PC-9 (cell line): ENCODE measurements at places on chromosomes 1 and 21. TPM values are rescaled to one million over a fixed set of nuclear protein-coding genes. Genes with fewer than 3 reads are reported as not detected.

- no peak for DNase-seq
Measured at GRCh38 chr21:44771896-44772525, 29.6 kb downstream of the UBE2G2 start.

- DNase-seq = no peak
Measured at GRCh38 chr1:229803626-229804217, 177.7 kb downstream of the URB2 start.

GRCh38 chr1:113265196-113265595 is 125.1 kb upstream of the MAGI3 start:
- no peak for DNase-seq

DNA sequence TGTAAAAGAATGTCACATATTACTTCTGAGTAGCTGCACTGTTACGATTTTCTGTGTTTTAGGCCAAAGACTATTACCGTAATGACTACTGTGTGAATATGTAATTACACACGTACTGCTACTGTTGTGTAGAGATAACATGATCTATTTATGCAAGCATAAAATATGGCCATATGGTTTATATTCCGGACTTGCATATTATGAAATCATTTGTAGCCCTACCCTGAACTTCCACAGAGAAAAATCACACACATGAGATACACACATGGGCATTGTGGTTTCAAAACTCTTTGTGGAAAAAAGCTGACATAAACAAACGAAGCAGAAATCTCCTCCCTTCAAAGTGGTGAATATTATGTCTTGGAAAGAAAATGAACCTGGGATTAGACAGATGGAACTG is 373.0 kb upstream of the ADAMTS5 start:
- DNase-seq = no peak

DNA sequence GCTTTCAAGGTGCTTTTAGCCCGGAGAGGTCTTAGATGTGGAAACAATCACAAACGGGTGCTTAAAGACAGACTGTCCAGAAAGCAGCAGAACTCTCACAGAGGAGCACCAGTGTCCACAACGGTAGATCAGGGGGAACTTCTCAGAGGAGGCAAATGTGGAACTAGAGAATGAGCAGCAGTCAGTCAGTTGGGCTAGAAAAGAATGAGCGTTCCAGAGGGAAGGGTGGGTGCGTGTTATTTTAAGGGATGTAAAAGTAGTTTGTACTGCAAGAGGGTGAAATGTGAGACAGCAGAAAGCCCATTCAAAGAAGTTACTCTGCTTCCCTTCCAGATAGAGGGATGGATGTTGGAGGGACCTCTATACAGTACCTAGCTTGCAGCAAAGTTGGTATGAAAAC is 30.9 kb downstream of the RGS5 start:
- no peak for DNase-seq

- no peak for DNase-seq
Measured at GRCh38 chr21:30479259-30479658, 908 bp downstream of the KRTAP19-1 start.

GRCh38 chr1:70656361-70656760 is 245.3 kb downstream of the CTH start:
- DNase-seq = no peak

- no peak for DNase-seq
Measured at GRCh38 chr1:94898491-94899385, 28.2 kb downstream of the CNN3 start.

- no peak for DNase-seq
Measured at GRCh38 chr1:167054946-167055630, 35.1 kb downstream of the GPA33 start.

GRCh38 chr1:42952303-42953001 is 6.2 kb downstream of the SLC2A1 start:
- no peak for DNase-seq

GRCh38 chr1:181149326-181150125 is 61.0 kb downstream of the IER5 start:
- no peak for DNase-seq

DNA sequence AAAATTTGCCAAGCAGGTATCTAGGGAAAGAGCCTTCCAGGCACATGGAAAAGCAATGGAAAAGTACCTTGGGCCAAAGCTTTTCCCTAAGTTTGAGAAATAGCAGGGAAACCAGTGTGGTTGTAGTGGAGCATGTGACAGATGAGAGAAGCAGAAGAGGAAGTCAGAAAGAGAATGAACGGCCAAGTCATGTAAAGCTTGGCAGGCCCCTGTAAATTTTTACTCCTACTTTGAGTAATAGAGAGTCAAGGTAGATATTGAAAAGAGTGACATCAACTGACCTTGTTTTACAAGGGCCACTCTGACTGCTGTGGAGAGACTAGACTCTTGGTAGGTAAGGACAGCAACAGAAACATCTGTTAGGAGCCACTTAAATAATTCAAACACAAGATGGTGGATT is 180.9 kb upstream of the PRMT6 start:
- no peak for DNase-seq

GRCh38 chr1:43537423-43538142 is 6.9 kb downstream of the PTPRF start:
- peak; percentile 76 for DNase-seq

GRCh38 chr1:48790397-48790796 is 13.7 kb upstream of the BEND5 start:
- no peak for DNase-seq

- DNase-seq = no peak
Measured at GRCh38 chr1:160047111-160047991, 15.6 kb upstream of the PIGM start.

DNA sequence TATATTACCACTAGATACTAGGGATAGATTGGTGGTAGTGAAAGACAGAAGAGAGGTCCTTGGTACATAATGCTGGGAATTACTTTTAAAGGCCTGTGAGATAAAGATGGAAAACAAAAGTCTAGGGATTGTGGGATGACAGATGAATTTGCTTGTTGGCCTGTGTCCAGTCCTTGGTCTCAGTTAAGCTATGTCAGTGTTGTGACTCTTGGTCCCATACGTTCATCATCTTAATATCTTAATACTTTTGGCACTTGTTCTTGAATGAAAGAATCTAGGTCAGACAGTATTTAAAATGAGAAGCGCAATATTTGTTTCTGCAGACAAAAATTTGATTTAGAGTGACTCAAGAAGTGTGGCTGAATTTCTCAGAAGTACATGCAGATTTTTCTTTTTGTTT is 7.6 kb downstream of the RPL5 start:
- DNase-seq = no peak

DNA sequence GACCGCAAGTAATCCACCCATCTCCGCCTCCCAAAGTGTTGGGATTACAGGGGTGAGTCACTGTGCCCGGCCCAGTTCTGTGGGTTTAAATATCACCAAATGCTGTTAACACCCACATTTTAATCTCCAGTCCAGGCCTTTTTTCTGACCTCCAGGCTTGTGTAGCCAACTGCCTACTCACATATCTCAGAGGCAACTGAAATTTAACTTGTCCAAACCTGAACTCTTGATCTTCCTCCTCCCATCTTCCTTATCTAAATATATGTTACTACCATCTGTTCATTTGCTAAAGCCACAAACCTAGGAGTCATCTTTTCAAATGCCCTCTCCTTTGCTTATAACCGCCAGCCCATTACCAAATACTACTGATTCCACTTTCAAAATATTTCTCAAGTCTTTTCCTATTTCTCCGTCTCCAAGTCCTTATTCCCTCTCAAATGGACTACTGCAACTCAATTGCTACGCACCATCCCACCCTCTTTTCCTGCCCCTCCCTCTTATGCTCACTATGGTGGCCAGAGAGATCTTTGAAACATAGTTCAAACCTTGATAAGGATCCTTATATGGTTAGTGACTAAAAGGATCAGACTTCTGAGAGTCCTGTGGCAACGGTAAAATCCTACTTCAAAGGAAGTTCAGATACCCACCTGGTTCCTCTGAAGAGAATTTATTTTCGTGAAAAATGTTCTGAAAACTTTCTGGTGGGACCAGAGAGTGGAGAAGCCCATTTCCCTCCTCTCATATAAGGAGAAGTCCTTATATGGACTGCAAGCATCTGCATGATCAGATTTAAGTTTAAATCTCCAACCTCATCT is 78.5 kb upstream of the CDC42BPA start:
- no peak for DNase-seq

- DNase-seq = no peak
Measured at GRCh38 chr21:42761776-42762335, 108.4 kb downstream of the PDE9A start.

GRCh38 chr1:207455183-207455754 is 1.1 kb downstream of the CR2 start:
- DNase-seq = no peak

DNA sequence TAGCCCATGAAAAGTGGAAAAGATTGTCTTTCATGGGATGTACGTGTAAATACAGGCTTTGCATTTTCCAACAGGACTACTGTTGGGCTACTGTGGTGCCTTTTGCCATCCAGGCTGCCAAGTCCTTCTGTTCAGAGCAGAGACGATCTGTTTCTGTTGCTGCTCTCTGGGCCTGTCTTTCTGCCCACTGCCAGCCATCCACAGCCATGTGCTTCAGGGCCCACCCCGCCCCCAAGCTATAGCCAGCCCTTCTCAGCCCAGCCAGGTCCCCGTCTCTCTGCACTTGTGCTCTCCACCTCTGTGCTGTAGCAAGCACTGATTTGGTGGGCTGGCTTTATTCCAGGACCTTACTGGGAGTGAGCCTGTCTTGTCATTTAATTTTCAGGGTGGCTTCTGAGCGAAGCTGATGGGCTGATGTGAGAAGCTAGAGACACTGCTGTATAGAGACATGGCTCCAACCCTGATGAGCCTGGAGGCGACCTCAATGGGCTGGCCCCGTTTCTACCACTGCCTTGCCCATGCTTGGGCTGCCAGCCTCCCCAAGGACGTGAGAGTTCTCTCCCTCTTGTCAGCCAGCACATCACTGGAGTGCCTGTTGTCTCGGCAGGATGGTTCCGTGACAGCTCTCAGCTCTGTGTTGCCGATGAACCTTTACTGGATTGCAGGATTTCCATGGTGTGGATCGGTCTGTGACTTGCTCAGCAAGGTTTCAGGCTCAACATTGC is 137.8 kb downstream of the PEX14 start:
- DNase-seq = no peak

GRCh38 chr1:147752511-147752910 is 7.9 kb downstream of the GJA5 start:
- no peak for DNase-seq

- DNase-seq = no peak
Measured at GRCh38 chr1:55012661-55013060, 13.9 kb downstream of the BSND start.

GRCh38 chr1:38004284-38005108 is 818 bp downstream of the FHL3 start:
- DNase-seq = peak; percentile 15

GRCh38 chr1:14598007-14598497 is 433 bp upstream of the KAZN start:
- no peak for DNase-seq

GRCh38 chr21:43637530-43638158 is 21.6 kb downstream of the HSF2BP start:
- DNase-seq = no peak

- DNase-seq = no peak
Measured at GRCh38 chr1:92752719-92753118, 32.2 kb downstream of the EVI5 start.

GRCh38 chr21:41059871-41060270 is 108.1 kb upstream of the BACE2 start:
- DNase-seq = no peak

DNA sequence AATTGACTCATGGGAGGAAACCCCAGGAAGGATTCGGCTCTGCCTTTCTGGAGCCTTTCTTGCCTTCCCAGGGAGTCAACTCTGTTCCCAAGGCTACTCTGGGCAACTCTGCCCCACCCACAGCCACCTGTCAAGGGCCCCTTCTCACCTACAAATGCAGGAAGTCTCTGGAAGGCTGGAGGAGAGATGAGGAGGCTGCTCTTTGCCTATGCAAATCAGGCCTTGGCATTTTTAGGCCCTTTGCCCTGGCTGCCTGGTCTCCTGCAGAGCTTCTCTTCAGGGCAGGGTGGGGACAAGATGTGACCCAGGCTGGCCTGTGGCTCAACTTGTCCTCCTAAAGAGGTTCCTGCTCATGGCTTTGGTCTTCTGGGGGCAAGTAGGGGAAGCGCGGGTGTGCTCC is 5.4 kb downstream of the SLC6A9 start:
- peak; percentile 82 for DNase-seq

DNA sequence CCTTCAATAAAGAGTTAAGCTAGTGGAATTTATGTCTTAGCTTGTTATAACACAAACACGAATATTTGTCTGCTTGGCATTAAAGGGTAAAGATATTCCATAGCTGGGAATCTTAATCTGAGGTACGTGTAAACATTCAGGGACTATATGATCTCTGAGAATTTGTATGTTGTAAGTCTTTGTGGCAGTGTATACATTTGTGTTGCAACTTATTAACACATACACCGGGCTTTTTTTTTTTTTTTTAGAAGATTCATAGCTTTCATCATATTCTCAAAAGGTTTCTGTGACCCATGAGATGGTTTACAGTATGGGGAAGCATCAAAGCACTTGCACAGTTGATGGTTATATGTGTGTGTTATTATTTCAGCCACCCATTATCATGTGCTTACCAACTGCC is 3.0 kb downstream of the GGPS1 start:
- peak; percentile 39 for DNase-seq

GRCh38 chr1:25959611-25960010 is 38.3 kb downstream of the PAFAH2 start:
- DNase-seq = no peak

- DNase-seq = no peak
Measured at GRCh38 chr1:234776256-234776875, 166.4 kb upstream of the IRF2BP2 start.

DNA sequence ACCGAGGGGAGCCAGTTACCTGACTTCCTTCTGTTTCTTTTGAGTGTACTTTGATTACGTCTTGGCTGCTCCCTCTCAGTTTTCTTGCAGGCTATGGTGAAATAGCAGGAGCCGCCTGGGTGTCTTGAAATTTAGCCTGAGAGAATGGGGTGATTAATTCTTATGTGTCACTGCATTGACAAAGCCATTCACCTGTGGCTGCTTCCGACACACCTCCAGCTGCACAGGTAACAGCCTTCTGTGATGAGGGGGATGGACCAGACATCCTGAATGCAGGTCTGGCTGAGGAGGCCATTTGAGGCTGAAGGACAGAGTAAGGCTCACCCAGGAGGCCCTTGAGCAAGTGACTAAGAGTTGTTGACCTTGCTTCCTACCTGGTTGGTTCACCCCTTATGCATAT is 16.5 kb downstream of the CACNA1E start:
- DNase-seq = no peak

DNA sequence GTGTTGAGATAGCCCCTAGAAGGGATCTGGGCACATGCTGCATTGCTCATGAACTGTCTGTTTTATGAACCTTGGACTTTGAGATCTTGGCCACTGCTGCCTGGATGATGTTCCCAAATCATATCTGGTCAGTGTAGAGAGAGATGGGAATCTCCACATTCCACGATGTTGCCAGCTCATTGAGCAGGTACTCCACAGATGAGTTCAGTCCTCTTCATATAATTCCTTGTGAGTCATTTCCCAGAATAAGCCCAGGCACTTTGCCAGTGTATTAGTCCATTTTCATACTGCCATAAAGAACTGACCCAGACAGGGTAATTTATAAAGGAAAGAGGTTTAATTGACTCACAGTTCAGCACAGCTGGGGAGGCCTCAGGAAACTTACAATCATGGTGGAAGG is 254.0 kb upstream of the RUNX1 start:
- DNase-seq = no peak

Gene VPS26C
- 32.2 and 46.2 TPM in 2 replicates for total RNA-seq

Gene OR6K6
- total RNA-seq = not detected in 2 replicates

Gene RAVER2
- 12.4 and 13.1 TPM in 2 replicates for total RNA-seq

Gene S100A12
- not detected in 2 replicates for total RNA-seq

Gene IL20
- not detected in 2 replicates for total RNA-seq

Gene ASH1L
- 29.4 and 36.0 TPM in 2 replicates for total RNA-seq

Gene POU3F1
- total RNA-seq = not detected in 2 replicates

Gene CNKSR1
- total RNA-seq = 31.6 and 33.4 TPM in 2 replicates

Gene KIF14
- total RNA-seq = 22.8 and 30.0 TPM in 2 replicates

Gene PER3
- total RNA-seq = 25.1 and 32.9 TPM in 2 replicates
